ENCODE measurements at places on chromosomes 6 and 20. TPM values are rescaled to one million over a fixed set of nuclear protein-coding genes. Genes with fewer than 3 reads are reported as not detected.

The MSH5 gene
- polyA plus RNA-seq: 6.1 TPM

The LST1 gene
- polyA plus RNA-seq: 8.7 TPM

The MAFB gene
- polyA plus RNA-seq: 3.8 TPM

The PBOV1 gene
- polyA plus RNA-seq: not detected

The HUS1B gene
- polyA plus RNA-seq: 0.13 TPM

The GSTA3 gene
- not detected for polyA plus RNA-seq

The PPIL6 gene
- polyA plus RNA-seq: 0.44 TPM

The RAB44 gene
- 0.03 TPM for polyA plus RNA-seq

The GRM4 gene
- polyA plus RNA-seq: not detected

The PNPLA1 gene
- polyA plus RNA-seq: not detected

The TBC1D20 gene
- 12.9 TPM for polyA plus RNA-seq

The ZSCAN31 gene
- 3.3 TPM for polyA plus RNA-seq

The MYT1 gene
- 0.01 TPM for polyA plus RNA-seq

The SLC2A10 gene
- 3.4 TPM for polyA plus RNA-seq

The FHL5 gene
- 4.0 TPM for polyA plus RNA-seq

The CDYL gene
- polyA plus RNA-seq: 4.1 TPM

The SLC22A7 gene
- 0.15 TPM for polyA plus RNA-seq

The ARFGEF3 gene
- polyA plus RNA-seq: 0.73 TPM

The SLC35F1 gene
- 5.2 TPM for polyA plus RNA-seq

The CNR1 gene
- polyA plus RNA-seq: 1.3 TPM

The MUC22 gene
- 0.29 TPM for polyA plus RNA-seq

The KCNK17 gene
- polyA plus RNA-seq: 0.37 TPM

The MCHR2 gene
- polyA plus RNA-seq: not detected

The APOM gene
- polyA plus RNA-seq: 7.4 TPM

The GUCA1A gene
- polyA plus RNA-seq: not detected

The KIF25 gene
- polyA plus RNA-seq: 0.95 TPM

The BEND3 gene
- 0.37 TPM for polyA plus RNA-seq

All from heart right ventricle (tissue), 16 donors.